NCI-H2081 (cell line): ENCODE measurements at places on chromosomes 16 and 17.

- no peak for DNase-seq
These were observed 7.4 kb upstream of the COX10 start for GRCh38 chr17:14061666-14062560.

DNA sequence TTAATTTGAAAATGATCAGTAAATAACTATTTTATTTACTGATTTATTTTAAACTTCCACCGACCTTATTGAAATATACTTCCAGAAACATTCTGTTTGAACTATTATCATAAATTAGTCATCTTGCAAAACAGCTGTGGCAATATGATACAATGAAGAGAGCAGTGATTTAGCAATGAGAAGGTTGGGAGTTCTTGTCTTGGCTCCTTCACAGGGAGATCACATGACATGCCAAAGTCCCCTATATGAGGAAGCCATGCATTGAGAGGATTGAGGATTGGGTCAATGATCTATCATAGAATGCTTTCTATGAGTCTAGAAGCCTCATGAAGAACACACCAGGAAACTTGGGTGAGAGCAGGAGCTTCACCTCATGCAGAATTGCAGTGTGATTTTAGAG, 222.7 kb downstream of the LGALS9B start:
- DNase-seq: no peak

- no peak for DNase-seq
These were observed 75.5 kb upstream of the GNG13 start for GRCh38 chr16:876041-876335.

DNA sequence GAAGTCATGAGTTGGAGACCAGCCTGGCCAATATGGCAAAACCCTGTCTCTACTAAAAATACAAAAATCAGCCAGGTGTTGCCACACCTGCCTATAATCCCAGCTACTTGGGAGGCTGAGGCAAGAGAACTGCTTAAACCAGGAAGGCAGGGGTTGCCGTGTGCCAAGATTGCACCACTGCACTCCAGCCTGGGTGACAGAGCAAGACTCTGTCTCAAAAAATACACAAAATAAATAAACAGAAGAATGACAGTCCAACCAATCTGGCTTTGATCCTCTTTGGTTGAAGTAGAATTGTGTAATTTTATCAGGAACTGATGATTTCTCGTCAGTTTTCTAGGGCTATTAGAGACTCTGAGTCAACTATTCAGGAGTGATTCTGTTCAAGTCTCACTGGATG, 79.4 kb downstream of the SLC5A11 start:
- no peak for DNase-seq

GRCh38 chr17:9805769-9806168, 14.4 kb upstream of the DHRS7C start:
- no peak for DNase-seq

DNA sequence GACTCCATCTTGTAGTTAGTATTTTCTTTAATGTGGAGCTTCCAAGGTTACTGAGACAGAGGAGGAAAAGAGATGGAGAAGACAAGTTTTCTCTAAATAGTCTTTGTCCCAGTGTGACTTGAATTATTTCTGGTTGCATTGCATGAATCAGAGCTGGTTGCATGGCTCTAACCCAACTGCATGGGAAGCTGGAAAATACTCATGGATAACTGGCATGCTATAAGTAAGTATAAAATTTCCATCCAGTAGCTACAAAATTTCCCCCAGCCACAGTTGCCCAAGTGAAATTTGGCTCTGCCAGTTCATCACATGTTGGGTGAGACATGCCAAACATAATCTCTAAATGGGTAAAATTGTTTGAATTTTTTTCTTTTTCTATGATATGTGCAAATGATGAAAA, 1161.5 kb downstream of the CDH11 start:
- no peak for DNase-seq
